ENCODE measurements at places on chromosomes 5 and 9.

DNA sequence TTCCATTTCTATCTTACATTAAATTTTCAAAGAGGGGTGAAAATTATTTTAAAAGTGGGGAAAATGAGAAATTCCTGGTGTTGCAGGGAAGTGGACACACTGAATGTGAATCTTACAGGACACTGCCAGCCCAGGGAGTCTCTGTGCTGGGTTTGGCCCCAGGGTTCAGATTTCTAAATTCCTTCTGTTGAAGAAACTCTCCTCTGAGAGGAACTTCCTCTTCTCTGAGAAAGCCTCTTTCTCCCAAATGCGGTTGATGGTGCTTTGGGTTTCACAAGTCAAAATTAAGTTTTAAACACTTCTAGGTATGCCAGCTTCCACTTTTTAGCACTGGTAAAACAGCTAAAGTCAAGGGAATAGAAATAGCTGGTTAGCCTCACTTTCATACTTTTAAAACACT lies 317.9 kb upstream of the ITGA1 start:
- no peak for DNase-seq

DNA sequence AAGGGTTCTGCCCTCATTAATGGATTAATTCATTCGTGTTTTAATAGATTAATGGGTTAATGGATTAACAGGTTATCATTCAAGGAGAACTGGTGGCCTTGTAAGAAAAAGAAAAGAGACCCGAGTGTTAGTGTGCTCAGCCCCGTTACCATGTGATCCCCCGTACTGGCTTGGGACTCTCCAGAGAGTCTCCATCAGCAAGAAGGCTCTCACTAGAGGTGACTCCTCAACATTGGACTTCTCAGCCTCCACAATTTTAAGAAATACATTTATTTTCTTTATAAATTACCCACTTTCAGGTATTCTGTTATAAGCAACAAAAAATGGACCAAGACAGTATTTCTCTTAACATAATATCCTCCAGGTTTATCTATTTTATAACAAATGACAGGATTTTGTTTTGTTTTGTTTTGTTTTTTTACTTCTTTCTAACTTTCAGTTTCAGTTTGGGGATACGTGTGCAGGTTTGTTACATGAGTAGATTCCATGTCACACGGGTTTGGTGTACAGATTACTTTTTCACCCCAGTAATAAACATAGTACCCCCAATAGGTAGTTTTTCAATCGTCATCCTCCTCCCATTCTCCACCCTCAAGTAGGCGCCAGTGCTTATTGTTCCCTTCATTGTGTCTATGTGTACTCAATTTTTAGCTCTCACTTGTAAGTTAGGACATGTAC lies 456.1 kb downstream of the DNAH5 start:
- DNase-seq: no peak

GRCh38 chr9:129258823-129259301 lies 80.8 kb upstream of the IER5L start:
- DNase-seq: no peak

DNA sequence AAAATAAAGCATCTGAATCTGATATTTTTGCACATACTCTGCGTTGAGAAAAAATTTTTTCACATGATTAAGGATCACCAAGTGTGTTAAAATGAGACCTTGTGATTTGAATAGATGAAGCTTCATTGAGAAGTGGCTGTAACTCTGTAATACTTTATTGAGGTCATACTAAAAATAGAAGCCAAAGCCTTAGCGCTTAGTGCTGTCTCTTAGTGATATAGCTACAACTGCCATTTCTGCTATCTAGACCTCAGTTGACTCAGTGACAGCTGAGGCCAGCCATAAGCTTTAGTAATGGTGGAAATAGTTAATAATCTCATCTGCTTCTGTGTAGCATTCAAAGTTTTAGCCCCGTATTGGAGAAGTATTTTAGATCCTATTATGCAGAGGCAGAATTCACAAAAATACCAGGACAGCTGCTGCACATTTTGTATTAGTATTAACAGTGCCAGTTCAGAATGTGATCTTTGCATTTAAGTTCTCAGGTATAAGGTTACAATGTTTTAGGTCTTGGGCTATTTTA lies 107.4 kb upstream of the SGCD start:
- DNase-seq: no peak

DNA sequence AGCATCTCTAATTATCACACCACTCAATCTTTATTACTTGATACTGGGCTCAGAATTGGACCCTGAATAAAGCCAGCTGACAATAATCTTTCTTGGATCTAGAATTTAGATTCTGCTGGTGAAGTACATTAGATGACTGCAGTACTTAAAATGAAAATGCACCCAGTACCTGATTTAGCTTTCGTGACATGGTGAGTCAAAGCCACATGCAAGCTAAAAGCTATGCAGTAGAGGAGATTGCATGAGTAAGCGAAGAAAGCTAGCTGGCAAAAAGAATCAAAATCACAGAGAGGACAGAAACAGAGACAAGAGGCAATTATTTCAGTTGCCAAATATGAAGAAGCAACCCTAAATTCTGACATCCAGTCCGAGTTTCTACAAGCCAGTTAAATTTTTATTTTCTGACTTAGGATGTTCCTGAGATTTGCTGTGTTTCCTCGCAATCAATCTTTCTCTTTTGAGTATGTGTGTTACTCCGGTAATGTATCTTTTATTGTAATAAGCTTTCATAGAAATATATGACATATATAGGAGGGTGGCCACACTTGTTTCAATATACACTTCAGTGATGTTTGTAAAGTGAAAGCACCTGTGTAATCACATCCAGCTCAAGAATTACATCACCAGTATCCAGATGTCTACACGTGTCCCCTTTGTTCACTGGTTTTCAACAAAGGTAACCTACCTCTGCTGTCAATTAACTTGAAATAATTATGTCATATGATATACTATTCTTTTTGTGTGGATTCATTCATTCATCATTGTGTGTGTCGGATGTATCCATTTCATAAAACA lies 101.7 kb downstream of the CDH18 start:
- no peak for DNase-seq

GRCh38 chr5:52838326-52839015 lies 50.8 kb downstream of the ITGA1 start:
- DNase-seq: no peak

- DNase-seq: no peak
Observed at GRCh38 chr9:22204240-22204639, 195.1 kb upstream of the CDKN2B start.
